ENCODE measurements at places on chromosomes 6 and 20.
A peak's percentile ranks its signal among the peaks of the same experiment; 100 is the strongest.

DNA sequence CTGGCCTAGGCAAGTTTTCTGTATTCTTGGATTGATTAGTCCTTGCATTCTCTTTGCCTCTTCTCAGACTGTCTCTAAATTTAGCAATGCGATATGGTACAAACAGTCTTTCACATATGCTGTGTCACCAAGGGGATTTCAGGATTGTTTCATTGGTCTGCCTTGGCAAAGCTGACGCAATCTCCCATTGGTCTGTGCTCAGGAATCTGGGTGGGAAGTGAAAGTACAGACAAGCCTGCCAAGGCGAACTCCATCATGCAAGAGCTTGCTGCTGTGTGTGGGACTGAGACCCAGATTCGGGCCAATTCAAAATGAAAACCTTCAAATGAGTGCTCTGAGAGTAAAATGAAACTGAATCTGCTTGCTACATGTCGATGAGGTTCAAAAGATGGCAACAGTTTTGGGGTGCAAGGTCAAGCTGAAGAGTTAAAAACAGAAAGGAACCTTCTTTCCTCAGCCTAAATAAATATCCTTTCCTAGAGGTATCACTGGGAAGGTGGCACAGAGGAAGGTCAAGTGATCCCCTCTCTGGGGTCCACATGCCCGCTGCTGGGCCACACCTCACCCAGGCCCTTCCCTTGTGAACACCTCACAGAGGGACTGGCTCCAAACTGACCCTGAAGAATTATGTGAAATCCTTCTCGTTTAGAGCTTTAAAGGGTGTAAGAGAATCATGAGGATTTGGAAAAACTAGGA lies 198.8 kb upstream of the PREP start:
- H3K4me1 ChIP-seq, result peaks cover 46% of the 10 kb centered on the region
- peak overlapping the region; percentile 41 for H3K4me3 ChIP-seq
- H3K27me3 ChIP-seq, result no peaks in the 10 kb centered on the region
- DNase-seq, result peak; percentile 69

GRCh38 chr20:37295001-37295400 lies 5.5 kb downstream of the MANBAL start:
- DNase-seq, result no peak
- peaks cover 27% of the 10 kb centered on the region for H3K36me3 ChIP-seq
- H3K4me3 ChIP-seq, result no peak overlapping the region
- peaks cover 67% of the 10 kb centered on the region for H3K4me1 ChIP-seq
- no peaks in the 10 kb centered on the region for H3K27me3 ChIP-seq
- no peak overlapping the region for H3K27ac ChIP-seq

- no peak overlapping the region for H3K4me3 ChIP-seq
- H3K36me3 ChIP-seq, result no peaks in the 10 kb centered on the region
- peaks cover 11% of the 10 kb centered on the region for H3K27me3 ChIP-seq
Measured at GRCh38 chr6:165245701-165246100, 63.7 kb downstream of the C6orf118 start.

GRCh38 chr6:33248643-33248931 lies 23.1 kb downstream of the VPS52 start:
- peak overlapping the region; percentile 96 for H3K27ac ChIP-seq
- H3K4me3 ChIP-seq, result peak overlapping the region; percentile 72
- peaks cover 13% of the 10 kb centered on the region for H3K27me3 ChIP-seq
- DNase-seq, result peak; percentile 18
- H3K36me3 ChIP-seq, result peaks cover 17% of the 10 kb centered on the region

DNA sequence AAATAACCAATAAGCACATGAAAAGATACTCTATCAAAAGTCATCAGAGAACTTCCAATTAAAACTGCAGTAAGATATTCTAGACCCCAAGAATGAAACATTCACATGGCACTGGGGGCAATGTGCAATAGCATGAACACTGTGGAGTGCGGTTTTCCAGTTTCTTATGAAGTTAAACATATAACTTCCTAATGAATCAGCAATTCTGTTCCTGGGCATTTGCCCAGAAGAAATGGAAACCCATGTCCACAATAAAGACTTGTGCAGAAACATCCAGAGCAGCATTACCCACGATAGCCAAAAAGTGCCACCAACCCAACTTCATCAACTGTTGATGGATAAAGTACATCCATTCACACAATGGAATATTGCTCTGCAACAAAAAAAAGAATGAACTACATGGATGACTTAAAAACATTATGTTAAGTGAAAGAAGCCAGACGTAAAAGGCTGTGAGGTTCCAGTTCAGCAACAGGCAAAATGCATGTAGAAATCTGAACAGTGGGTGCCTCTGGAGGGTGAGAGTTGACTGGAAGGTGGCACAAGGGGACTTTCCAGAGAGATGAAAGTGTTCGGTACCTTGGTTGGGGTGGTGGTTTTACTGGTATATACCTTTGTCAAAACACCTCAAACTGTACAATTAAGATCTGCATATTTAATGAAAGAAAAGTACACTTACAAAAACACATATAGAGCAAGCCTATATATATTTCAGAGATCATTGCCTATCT lies 207.2 kb upstream of the ECI2 start:
- H3K4me3 ChIP-seq, result no peak overlapping the region
- H3K27ac ChIP-seq, result no peak overlapping the region
- DNase-seq, result no peak
- H3K36me3 ChIP-seq, result peaks cover 10% of the 10 kb centered on the region
- H3K4me1 ChIP-seq, result peaks cover 34% of the 10 kb centered on the region
- H3K27me3 ChIP-seq, result no peaks in the 10 kb centered on the region

DNA sequence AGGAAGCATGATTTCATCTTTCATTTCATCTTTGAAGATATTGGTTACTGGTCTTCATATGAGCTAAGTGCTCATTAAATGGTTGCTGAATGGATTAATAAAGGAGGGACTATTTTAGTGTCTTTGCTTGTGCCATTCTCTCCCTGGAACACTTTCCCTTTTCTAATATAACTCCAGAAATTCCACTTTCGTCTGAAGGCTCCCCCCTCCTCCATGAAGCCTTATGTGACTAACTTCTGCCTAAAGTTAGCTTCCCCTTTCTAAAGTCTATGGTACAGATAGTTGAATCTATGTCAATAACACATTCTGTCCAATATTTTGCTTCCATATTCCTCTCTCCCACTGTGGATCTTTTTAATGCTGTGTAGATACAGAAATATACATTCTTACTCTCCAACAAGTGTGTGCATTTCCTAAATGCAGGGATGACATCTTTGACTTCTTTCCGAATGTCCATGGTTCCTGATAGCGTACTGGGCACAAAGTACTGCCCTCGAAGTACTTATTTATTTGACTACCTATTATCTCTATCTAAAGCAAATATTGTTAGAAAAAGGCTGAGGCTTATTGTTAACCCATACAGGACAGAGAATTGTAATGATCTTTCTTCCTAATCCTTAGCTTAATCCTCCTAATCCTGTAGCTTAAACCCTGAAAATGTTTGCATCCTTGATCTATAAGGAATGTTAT lies 84.7 kb upstream of the ELOVL5 start:
- H3K4me1 ChIP-seq, result no peaks in the 10 kb centered on the region
- no peaks in the 10 kb centered on the region for H3K27me3 ChIP-seq
- no peak overlapping the region for H3K4me3 ChIP-seq
- no peak overlapping the region for H3K27ac ChIP-seq

DNA sequence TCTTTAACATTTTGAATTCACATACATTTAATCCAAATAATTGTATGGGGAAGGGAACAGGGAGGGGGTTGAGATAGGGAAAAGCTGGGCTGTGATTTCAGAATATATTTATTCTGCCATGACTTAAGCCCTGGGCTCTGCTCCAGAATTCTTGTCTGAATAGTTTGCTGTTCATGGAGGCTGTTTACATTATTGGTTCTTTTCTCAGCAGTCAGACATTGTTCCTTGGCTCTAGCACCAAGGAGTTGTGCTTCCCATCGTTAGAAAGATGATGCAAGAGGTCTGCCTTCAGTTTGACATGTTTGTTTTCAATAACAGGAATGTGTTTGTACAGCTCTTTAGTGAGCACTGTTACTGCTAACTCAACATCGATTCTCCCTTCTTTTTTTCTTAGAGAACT lies 198.8 kb upstream of the CDYL start:
- DNase-seq, result no peak
- peaks cover 3% of the 10 kb centered on the region for H3K4me1 ChIP-seq
- no peak overlapping the region for H3K27ac ChIP-seq
- H3K27me3 ChIP-seq, result no peaks in the 10 kb centered on the region
- no peaks in the 10 kb centered on the region for H3K36me3 ChIP-seq
